NB4 (cell line): ENCODE measurements at places on chromosomes 5 and 9.

DNA sequence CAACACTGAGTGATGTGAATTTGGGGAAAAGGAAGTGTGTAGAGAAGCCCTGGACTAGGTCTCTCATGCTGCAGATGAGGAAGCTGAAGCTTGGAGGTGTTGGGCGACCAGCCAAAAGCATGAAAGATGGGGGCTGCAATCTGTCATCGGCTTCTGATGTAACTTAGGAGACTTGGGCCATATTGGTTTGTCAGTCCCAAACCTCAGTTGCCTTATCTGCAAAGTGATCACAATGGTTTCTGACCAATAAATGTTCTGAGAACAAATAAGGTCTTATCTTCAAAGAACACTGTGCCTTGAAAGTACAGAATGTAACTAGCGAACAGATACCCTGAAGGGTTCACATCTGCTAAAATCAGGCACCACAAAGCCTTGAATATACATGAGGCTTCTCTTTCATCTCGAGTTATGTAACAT, 198.4 kb upstream of the NR3C1 start:
- peak; percentile 84 for DNase-seq

DNA sequence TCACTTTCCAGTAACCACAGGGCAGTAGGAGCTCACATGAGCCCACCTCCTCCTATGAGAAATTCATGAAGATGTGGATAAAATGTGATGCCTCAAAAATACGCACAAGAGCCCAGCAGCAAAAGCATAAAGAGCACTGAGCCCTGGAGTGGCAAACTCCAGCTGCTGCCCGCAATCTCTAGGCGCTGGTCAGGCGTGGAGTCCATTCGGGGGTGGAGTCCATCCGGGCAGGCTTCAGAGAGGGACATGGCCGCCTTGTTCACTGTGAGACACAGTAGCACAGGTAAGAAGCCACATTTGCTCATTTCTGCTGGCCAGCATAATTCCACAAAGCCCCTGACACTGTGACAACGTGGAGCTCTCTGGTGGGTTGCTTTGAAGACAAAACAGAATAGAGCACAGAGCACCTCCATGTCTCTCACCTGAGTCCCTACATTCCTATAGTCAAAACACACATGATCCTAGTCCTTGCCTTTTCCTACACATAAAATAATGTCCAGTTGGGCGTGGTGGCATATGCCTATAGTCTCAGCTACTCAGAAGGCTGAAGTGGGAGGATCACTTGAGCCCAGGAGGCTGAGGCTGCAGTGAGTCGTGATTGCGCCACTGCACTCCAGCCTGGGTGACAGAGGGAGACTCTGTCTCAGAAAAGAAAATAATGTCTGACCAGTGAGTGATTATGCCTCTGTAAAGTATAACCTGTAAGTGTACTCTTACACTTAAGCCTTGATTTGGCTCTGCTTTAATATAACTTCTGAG, 365.2 kb downstream of the GADD45G start:
- peak; percentile 32 for DNase-seq

GRCh38 chr9:23941051-23941450, 115.0 kb upstream of the ELAVL2 start:
- no peak for DNase-seq

- DNase-seq: no peak
Measured at GRCh38 chr5:51404255-51404654, 21.0 kb downstream of the ISL1 start.

GRCh38 chr5:176610435-176610773, 448 bp upstream of the GPRIN1 start:
- no peak for DNase-seq

- no peak for DNase-seq
Measured at GRCh38 chr5:79791843-79792242, 102.2 kb downstream of the CMYA5 start.

GRCh38 chr9:107862323-107862722, 372.8 kb upstream of the KLF4 start:
- DNase-seq: peak; percentile 35

DNA sequence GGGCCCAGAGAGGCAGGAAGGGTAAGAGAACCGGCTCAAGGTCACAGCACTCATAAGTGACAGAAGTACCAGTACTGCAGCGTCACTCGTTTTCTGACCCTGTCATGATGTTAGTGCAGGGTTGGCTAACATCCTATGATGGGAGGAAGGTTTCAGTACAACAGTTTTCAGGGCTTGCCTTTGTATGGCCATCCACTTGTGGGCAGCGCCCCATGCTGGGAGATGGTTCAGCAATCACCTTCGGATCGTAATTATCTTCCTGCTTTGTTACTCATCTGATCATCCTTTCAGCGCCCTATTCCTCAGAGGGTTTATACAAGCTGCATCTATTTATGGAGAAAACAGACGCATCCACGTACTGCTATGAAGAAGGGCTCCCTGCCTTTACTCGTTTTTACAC, 2.4 kb downstream of the MAP1B start:
- DNase-seq: peak; percentile 35

GRCh38 chr5:155886311-155887031, 440.5 kb upstream of the SGCD start:
- no peak for DNase-seq

GRCh38 chr9:135291165-135291564, 188.4 kb upstream of the PPP1R26 start:
- no peak for DNase-seq

DNA sequence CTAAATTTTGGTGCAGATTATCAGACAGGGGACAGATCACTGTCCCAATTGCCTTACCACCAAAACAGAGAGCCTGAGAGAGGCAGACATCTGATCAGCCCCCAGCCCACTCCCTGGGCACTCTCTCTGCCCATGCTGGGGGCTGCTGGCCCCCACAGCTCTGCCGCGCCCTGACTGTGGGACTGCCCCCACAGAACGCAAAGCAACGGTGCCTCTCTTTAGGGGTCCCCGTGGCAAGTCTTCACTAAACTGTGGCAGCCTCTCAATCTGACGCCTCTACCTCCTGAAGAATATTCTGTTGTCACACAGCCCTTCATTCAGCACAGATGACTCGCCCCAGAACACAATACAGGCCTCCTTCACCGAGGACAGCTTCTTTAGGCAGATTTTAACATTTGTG, 197.4 kb downstream of the ERCC6L2 start:
- DNase-seq: no peak

DNA sequence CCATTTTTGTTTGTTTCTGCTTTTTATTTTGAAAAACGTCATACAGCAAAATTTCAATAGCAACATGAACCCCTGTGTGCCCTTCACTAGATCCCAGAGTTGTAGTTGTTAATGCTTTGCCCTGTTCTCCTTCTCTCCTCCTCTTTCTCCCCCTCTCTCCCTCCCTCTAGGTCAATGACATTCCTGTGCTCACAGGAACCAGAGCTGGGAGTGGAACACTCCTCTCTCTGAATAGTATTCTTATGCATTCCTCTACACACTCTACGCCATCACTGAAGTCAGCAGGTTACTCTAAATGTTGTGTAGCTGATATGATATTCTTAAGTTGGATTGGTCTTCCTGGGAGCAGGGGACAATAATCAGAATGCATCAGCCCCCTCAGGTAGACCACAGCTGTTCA, 243.4 kb downstream of the SYK start:
- no peak for DNase-seq

DNA sequence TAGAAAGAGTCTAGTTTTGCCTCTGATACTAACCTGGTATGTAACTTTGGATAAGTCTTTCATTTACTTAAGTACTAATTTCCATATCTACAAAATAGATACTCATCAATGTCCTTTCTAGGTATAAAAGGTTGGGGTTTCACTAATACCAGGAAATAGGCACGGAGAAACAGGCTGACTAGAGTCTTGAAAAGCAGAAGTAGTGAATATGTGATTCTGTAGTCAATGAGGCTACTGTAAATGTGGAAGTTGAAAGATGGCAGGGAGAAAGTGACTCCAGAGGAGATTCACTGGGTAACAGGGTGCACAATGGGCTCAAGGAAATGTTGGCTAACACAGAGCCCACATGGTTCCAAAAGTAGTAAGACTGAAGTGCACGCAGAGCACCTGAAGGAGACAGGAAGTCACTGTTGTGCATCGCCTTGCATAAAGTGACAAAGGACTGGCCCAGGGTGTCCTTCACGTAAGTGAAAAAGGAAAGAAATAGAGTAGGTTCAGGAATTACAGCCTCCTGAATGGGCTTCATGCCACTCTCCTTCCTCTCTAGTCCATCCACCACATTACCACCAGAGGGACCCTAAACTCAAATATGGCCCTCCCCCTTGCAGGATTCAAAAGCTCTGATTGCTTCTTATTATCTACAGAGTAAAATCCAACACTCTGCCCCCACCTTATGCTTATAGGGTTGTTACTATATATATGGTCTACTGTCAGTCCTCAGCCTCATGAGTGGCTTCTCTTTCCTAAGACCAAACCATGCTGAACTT, 288.0 kb upstream of the SMARCA2 start:
- peak; percentile 35 for DNase-seq

GRCh38 chr5:30100929-30101328, 1092.6 kb upstream of the CDH6 start:
- no peak for DNase-seq

DNA sequence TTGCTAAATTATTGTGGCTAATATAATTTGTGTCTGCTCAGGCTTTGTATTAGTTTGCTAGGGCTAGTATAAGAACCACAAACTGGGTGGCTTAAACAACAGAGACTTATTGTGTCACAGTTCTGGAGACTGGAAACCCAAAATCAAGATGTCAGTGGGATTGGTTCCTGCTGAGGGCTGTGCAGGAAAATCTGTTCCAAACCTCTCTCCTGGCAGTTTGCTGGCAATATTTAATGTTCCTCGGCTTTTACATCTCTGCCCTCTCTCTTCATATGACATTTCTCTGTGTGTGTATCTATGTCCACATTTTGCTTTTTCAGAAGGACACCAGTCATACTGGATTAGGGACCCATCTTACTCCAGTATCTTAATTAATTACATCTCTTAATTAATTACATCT, 498.8 kb upstream of the CD180 start:
- no peak for DNase-seq

DNA sequence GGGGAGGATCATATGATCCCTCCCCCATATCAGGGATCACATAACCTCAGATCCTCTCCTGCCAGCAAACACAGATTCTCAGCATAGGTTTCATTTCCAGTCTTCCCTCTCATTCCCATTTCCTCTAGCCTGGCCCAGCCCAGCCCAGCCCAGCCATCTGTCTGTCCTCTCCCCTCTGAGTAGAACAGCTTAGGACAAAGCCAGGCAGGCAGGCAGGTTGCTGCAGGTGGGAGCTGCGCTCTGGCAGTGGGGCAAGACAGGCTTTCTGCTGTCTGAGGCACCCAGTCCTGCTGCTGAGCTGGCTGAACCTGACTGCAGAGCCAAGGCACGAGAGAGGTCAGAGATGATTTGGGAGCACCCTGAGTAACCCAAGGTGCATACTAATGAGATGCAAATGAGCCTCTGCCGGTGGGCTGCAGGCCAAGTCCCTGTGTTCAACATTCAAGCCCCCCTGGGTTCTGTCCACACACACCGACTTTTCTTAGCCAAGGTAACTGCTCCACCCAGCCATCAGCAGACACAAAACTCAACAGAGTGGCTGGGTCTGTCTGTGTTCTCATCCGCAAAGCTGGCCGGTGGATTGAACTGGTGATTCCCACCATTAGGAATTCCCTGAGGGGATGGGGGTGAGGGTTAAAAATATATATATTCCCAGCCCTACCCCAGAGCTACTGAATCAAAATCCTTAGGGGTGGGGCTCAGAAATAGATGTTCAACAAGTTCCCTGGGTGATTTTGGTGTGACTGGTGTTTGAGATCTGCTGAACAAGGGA, 9.1 kb downstream of the FAT2 start:
- no peak for DNase-seq

GRCh38 chr9:134325813-134326723, at the start of gene RXRA:
Gene RXRA, plus strand, starts transcription at chr9:134326455. Its CDS starts 177 bp downstream, at chr9:134326632.
- DNase-seq: peak; percentile 86

DNA sequence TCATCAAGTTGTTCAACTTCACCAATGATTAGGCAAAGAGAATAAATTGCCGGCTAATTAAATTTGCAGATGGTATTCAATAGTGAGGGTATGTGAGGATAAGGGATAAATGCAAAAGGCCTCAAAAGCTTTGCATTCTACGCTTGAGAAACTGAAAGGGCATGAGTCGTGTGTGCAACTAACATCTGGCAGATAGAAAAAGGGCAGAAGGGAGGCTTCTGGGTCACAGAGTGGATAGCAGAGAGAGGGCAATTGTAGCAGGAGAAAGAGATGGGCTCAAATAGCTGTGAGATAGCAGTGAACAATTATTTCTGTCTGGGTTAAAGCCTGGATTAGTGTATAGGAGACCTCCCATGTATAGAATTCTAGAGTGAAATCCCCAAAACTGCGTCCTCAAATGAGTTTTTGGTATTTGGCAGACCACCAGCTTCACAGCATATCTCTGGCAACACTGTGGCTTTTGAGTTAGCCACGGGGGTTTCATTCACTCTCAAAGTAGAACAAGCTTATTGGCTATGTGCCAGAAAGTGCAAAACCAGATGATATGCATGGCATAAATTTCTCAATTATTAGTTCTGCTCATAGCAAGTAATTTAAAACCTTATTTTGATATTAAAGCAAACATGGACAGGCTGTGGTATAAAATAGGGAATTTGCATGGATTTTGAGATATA, 586.3 kb downstream of the BRINP1 start:
- DNase-seq: no peak

GRCh38 chr9:79431019-79431679, 140.6 kb upstream of the TLE4 start:
- DNase-seq: no peak

DNA sequence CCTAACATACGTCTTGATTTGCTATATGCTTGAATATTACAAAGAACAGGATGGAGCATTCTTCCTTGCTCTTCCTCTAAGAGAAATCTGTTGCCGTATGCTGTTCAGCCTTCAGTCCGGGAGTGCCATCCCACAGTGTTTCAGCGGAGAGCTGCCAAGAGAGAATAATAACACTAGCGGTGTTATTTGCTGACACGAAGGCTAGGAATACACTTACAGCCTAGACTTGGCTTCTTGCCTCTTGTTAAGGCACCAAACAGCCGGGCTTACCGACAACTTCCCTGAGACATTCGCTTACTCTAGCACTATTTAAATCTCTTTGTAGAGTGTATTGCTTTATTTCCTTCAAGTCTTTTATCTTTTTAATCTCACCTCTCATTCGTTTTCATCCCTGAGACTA, 31.4 kb downstream of the KCTD16 start:
- no peak for DNase-seq

GRCh38 chr9:79665931-79666330, 94.2 kb downstream of the TLE4 start:
- DNase-seq: no peak
